Foreskin keratinocyte (primary cell): ENCODE measurements at places on chromosomes 2 and 18. TPM values are rescaled to one million over a fixed set of nuclear protein-coding genes. Genes with fewer than 3 reads are reported as not detected.

Gene MROH2A
- polyA plus RNA-seq: 0.11 and 0.49 TPM in 2 replicates

Gene PER2
- 0.48 and 1.0 TPM in 2 replicates for polyA plus RNA-seq

Gene TANC1
- polyA plus RNA-seq: 6.2 and 7.4 TPM in 2 replicates

Gene AQP12A
- not detected in 2 replicates for polyA plus RNA-seq

Gene SERPINB13
- 2.0 and 2.7 TPM in 2 replicates for polyA plus RNA-seq

Gene TBR1
- not detected in 2 replicates for polyA plus RNA-seq

Gene TCF23
- 0.01 and 0.02 TPM in 2 replicates for polyA plus RNA-seq

Gene HTRA2
- polyA plus RNA-seq: 39.8 and 40.3 TPM in 2 replicates

Gene SMAD7
- polyA plus RNA-seq: 4.3 and 5.2 TPM in 2 replicates

Gene HOXD9
- 0.21 and 0.47 TPM in 2 replicates for polyA plus RNA-seq

Gene NEU2
- not detected in 2 replicates for polyA plus RNA-seq

Gene SLC66A2
- polyA plus RNA-seq: 35.1 and 36.7 TPM in 2 replicates

Gene HOXD10
- polyA plus RNA-seq: not detected in 2 replicates

Gene GKN2
- polyA plus RNA-seq: not detected in 2 replicates

Gene GALNT5
- 2.6 and 4.4 TPM in 2 replicates for polyA plus RNA-seq
